ENCODE measurements at places on chromosomes 2 and 18.
A peak's percentile ranks its signal among the peaks of the same experiment; 100 is the strongest.

- no peak for DNase-seq
These were observed 7.4 kb upstream of the ACYP2 start for GRCh38 chr2:54107903-54108615.

DNA sequence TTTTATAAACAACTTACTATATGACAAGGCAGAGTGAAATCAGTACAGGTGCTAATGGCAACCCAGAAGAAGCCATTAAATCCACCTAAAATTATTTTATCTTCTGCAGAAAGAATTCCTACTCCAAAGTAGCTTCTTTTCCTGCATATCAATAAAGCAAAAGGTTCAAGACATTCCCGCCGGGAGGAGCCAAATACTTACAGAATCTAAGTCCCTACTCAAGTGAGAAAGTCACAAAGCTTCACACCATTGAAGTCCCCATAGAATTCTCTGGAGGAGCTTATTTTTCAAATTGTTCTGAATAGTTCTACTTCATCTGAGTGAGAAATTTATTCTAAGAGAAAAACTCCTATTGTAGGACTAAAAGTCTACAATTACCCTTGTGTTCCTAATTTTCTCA is 233.7 kb upstream of the HNRNPA3 start:
- no peak for DNase-seq

DNA sequence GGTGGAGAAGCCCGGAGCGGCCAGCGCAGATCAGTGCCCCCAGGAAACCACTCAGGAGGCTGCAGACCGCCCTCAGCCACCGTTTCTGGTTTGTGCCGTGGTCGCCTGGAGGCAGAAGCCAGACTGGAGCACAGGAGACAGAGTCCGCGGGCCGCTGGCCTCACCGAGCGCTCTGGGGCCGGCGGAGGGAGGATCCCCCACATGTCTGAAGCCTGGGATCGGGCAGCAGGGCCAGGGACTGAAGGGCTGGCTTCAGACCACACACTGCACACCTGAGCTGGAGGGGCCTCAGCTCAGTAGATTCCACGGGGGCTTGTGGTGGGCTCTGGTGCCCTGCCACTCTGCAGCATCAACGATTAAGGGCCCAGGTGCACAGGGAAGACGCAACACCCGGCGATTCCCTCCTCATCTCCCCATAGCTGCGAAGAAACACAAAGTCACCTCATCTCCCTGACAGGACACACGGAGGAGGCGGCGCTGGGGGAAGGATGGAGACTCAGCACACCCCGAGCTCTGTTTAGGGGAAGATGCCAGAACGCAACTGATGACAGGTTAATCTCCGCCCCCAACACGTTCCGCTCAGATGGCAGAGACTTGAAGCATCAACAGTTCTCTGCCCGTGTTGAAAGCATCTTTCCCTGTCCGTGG is 408.1 kb downstream of the GALR1 start:
- no peak for DNase-seq

DNA sequence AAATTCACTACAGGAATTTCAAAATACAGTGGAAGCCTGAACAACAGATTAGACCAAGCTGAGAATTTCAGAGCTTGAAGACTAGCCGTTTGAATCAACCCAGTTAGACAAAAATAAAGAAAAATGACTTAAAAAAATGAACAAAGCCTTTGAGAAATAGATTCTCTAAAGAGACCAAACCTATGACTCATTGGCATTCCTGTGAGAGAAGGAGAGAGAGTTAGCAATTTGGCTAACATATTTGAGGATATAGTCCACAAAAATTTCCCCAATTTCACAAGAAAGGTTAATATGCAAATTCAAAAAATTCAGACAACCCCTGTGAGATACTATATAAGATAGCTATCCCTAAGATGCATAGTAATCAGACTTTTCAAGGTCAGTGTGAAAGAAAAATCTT is 78.0 kb downstream of the MYO3B start:
- DNase-seq = peak; percentile 63

- DNase-seq = no peak
These were observed 12.5 kb downstream of the TTLL4 start for GRCh38 chr2:218722876-218723785.

GRCh38 chr2:239400596-239401066 is at the start of gene HDAC4:
Gene HDAC4 (minus strand): TSS chr2:239401020. CDS start chr2:239352699, 48,321 bp downstream.
- DNase-seq = peak; percentile 4

- DNase-seq = no peak
These were observed 76.8 kb downstream of the HS6ST1 start for GRCh38 chr2:128241896-128242295.

DNA sequence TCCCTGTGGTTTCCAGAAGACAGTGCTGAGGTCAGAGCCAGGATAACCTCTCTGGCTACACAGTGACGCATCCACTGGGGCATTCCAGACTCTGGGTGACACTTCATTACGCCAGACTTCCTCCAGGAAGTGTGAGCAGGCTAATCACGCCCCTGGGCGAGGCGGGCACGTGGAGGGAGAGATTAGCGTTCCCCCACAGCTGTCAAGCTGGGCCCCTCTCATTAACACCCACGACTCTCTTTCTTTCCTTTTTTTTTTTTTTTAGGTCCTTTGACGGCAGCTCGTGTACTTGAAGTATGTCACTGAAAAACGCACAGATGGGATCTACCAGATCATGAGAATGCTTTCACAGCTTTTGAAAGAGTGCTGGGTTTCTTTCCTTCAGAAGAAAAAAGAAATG is 274.6 kb downstream of the AFF3 start:
- peak; percentile 43 for DNase-seq

DNA sequence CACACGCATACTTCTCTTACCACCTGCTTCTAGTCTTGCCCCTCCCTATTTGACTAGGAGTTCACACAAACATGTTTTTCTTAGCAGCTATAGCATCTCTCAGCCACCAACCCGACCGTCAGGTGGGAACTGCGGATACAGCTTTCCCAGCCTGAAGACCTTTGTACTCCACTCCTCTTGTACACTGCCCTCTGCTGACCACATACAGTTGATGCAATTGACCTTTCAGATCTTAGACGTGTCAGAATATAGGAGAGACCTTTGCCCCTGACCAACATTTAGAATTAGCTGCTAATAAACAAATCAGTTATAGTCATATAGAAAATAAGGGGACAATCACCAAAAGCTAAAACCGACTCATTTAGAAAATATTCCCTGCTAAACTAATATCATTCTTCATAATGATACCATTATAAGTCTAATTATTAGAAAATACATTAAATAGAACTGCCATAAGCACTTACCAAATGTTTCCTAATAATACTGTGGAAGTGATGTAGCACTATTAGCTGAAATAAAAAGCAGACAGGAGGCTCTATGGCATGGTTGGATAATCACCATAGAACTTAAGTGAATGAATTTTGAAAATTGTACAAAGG is 208.4 kb downstream of the RAD51AP2 start:
- DNase-seq = peak; percentile 82

GRCh38 chr2:121429119-121429903 is 101.4 kb upstream of the RNU4ATAC start:
- peak; percentile 50 for DNase-seq

DNA sequence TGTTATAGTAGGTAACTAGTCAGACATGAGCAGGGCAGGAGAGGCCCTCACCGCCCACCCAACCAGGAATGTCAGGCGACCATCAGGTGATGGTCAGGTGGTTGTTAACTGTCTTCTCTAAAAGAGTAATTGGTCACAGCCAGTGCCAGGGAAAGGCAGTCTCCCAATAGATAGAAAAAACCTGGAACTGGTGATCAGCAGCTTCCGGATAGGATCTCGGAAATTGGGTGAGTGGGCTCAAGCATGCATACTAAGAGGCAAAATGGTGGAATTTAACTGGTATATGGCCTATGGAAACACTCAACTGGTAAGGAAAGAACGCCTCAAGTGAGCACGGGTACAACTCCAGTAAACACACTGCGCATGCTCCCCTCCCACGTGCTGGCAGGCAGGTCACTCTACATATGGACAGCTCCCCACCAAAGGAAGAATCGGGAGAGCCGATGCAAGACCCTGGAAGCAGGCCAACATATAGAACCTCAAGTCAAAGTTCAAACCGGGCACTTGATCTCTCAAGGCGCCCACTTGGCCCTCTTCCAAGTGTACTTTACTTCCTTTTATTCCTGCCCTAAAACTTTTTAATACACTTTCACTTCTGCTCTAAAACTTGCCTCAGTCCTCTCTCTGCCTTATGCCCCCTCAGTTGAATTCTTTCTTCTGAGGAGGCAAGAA is 43.5 kb upstream of the TMEM131 start:
- DNase-seq = no peak

DNA sequence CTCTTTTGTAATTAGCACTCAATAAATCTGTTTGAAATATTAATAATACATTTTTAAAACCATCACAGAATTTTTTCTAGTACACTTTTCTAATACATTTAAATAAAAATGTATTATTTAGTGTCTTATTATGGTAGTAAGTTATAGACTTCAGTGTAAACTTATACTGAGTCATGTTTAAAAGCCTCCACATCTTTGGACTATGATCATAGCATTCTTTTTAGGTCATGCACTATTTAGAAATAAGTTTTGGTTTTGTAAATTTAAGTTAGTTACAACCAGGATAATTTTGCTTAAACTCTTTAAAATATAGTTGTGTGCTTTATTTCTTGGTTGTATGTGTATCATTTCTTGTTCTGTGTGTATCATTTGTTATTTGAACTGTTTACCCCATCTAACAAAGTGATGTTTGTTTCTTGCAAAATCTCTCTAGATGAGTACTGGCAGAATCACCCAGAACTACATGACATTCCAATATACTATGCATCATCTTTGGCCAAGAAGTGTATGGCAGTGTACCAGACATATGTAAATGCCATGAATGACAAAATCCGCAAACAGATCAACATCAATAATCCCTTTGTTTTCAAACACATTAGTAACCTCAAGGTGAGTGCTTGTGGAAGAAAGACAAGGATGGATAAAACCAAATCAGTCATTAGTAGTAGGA is 16.7 kb downstream of the CPSF3 start:
- peak; percentile 78 for DNase-seq

DNA sequence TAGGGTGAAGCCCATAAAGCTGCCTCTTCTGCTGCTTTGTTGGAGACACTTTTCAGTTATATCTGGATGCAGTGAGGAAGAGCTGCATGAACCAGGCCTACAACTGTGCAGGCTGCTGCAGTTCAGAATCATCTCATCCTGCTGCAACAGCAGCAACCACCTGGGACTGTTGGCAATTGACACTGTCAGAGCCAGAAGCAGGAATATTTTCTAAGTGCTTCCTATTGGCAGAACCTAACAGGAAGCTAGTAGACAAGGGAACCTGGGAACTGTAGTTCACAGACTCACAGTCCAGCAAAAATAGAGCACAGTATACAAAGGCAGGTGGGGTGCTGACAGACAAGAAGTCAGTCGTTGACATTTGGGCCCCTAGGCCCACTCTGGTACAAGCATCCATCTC is 452.9 kb upstream of the SPRED2 start:
- DNase-seq = no peak

DNA sequence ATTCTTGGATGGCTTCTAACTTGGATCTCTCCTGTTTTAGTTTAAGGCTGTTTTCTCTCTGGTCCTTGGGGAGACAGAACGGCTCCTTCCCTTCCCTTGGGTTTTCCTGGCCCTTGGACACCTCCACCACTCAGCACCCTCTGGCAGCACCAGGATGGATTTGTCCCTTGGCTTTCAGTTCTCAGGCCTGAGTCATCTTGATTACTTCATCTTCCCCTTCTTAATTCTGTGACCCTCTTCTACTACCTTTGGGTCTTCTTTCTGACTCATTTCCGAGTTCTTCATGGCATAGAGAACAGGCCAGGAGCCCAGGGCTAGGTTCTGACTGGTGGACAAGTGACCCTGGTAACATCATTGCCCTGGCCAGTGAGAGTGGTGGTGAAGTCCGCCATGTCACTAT is 14.9 kb downstream of the IGFBP2 start:
- DNase-seq = peak; percentile 46

GRCh38 chr2:47452761-47453160 is 49.8 kb downstream of the MSH2 start:
- no peak for DNase-seq

- DNase-seq = no peak
These were observed 10.1 kb downstream of the GPR35 start for GRCh38 chr2:240635121-240635997.

DNA sequence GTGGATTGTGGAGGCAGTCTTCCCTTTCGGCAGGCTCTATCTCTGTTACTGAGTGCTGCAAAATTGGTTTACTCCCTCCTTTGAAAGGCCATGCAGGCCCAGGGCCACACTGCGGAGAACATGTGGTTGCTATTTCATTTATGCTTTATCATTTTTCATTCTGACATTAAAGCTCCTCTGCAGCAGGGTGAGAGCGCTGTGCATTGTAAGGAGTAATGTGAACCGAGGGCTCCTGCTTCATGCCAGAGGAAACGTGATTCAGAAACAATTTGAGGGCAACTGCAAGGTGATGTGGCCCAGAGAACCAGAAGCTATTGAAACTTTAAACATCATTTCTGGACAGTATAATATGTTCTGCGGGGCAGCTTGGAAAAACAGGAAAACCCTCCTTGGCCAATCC is 341.6 kb upstream of the NT5C1B start:
- DNase-seq = no peak

- DNase-seq = peak; percentile 55
These were observed 663.6 kb upstream of the NRXN1 start for GRCh38 chr2:51695531-51695930.

GRCh38 chr2:234502285-234502918 is 5.5 kb upstream of the ARL4C start:
- peak; percentile 82 for DNase-seq

GRCh38 chr2:129923265-129924091 is 56.0 kb upstream of the RAB6C start:
- peak; percentile 63 for DNase-seq

GRCh38 chr2:26675651-26676255 is 16.8 kb upstream of the KCNK3 start:
- DNase-seq = no peak

GRCh38 chr2:1157107-1157506 is 206.5 kb downstream of the SNTG2 start:
- DNase-seq = no peak

GRCh38 chr2:55618275-55619055 is 1.0 kb upstream of the PPP4R3B start:
- peak; percentile 59 for DNase-seq

GRCh38 chr18:24019641-24020331 is 5.2 kb downstream of the TTC39C start:
- DNase-seq = no peak

GRCh38 chr2:68466361-68466777 is 725 bp downstream of the FBXO48 start:
- peak; percentile 74 for DNase-seq

DNA sequence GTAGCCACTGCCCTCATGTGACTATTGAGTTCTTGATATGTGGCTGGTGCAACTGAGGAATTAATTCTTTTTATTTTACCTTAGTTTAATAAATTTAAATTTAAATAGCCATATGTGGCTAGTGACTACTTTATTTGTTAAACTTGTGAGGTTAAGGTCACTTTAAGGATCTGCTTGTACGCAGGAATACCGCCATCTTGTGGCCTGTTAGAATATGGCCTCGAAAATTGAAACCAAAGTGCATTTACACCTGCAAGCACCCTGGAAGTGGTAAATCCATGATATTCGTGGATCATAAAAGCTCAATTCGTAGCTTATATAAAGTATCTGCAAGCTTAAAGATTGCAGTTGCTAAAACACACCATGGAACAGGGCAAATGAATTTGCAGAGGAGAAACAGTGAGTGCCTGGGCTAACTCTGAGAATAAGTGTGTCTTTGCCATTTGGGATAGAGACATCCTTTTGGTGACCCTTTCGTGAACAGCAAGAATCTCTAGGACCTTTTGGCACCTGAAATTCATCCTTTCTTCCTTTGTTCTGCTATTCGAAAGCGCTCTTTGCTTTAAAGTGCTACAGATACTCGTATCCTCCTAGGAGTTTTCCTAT is 59.9 kb upstream of the REG3A start:
- peak; percentile 56 for DNase-seq

GRCh38 chr2:51003345-51004192 is 28.4 kb downstream of the NRXN1 start:
- peak; percentile 15 for DNase-seq

Data from choroid plexus epithelial cell (primary cell).